Activated CD4-positive, alpha-beta T cell treated with anti-CD3 and anti-CD28 coated beads for 24 hours (primary cell): ENCODE measurements at places on chromosomes 1 and 21.

DNA sequence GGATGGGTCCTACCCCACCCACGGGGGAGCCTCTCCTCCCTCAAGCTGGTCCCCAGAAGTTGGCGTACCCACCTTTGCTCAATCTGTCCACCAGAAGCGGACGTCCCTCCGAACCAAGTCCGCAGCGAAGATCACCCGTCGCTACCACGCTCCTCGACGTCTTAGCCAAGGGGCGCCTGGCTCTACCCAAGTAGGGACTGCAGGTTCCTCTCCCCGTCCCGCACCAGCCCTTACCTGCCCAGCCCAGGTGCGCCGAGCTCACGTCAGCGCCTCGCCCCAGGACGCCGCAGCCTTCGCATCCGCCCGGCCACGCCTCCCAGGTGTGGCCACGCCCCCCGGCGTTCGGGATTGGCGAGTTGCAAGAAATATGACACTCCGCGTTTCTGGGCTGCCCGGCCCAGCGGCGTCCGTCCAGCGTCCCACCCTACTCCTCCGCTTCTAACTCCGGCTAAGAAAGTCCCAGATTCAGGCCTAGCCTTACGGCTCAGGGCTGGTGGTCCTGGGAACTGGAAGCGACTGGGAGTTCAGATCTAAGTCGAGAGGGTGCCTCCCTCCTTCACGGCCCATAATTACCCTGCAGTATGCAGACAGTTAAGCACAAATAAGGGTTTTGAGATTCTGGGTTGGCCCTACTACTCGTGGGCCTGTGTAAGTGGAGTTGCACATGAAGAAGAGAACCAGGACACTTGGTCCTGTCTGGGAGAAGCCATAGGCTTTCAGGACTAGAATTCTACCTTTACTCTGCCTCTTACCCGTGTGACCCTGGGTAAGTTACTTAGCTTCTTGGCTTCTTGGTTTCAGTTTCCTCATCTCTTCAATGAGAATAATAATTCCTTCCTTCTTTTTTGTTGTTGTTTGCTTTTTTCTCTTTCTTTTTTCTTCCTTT, at the start of gene IRF6:
Gene IRF6 (minus strand): TSS at position 268 of the 886 bp plus-strand sequence. CDS start 4,729 bp downstream, outside the sequence.
- DNase-seq = peak; percentile 49

DNA sequence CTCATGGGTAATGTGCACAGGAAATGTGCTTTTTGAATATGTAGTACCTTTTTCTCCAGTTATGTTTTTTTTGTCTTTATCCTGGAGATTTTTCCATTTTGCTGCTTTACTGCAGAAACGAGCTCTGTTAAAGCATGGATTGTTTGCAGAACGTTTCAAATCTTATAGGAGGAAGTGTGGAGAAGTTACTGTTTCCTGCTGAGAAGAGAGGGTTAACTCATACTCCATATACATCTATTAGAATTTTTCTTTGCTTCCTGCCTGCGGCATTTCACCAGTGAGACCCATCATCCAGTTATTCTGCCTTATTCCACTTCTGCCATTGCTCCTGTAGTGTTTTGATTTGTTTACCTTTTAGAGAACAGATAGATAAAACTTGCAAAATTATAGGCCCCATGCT, 2.0 kb downstream of the RPRD2 start:
- no peak for DNase-seq

DNA sequence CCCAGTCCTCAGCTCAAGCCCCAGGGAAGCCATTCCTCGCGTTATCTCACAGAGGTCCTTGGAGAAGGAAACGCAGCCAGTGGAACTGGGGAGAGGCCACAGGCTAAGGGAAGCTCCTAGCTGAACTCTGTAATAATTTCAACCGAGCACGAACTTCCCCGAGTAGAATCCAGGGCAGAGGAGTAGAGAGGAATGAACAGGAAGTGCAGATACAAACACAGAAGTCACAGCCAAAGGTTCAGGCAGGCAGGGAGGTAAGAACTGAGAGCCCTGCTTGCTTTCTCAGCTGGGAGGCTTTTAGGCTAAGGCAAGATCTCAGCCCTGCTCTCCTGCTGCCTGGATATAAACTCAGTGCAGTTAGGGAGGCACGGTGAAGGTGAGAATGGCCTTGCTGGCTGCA, 23.7 kb downstream of the WARS2 start:
- DNase-seq = no peak

DNA sequence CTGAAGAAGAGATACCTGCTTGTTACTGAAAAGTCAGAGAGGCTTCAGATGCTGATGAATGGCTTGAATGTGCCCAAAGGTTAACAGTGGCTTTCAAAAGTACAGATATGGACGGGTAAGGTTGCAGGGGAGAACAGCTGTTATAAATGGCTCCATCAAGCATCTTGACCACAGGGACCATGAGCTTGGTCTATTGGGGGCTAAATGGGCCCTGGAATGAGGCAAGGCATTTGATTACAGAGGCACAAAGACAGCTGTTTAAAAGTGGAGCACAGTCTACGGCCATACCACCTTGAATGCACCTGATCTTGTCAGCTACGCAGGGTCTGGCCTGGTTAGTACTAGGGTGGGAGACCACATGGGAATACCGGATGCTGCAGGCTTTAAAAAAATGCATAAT, 48.3 kb downstream of the C1orf198 start:
- DNase-seq = no peak

DNA sequence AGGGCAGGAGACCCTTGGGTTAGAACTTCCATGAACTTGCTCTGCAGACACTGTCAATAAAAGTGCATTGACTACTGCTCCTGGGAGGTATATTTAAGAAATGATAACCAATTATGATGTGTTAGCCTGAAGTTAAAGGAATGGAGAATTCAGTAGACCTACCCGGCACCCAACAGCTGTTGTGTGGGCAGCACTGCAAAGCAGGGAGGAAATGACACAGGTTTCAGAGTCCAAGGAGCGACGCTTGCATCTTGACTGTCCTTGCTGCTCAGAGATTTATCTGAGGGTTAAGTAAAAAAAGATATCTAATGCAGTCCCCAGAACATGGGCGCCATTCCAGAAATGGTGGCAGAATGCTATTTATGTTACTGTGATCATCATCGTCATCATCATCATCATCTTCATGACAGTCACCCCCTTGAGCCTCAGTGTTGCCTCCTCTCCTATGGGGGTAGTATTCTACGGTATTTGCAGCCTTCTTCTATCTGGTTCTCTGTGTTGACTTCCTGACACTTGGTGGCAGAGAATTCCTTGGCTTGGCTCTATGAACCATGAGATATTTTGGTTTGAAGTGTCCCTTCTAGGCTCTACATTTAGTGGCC, 225.9 kb downstream of the KAZN start:
- DNase-seq = no peak

- no peak for DNase-seq
Measured at GRCh38 chr1:7389201-7389905, 381.7 kb upstream of the VAMP3 start.

DNA sequence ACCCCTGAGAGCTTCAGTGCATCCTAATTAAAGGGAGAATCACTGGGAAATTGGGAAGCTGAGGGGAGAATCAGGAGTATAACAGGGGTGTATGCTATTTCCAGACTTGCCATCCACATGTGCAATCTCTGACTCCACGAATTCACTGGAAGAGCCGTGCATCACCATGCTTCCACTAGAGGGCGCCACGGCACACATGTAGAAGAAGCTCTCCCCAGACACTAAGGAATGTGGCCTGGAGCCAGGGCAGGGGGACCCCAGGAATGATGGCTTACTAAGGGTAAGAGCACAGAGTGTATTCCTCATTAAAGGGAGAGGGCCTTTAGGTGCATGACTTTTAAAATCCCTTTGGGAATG, 81.5 kb downstream of the ABCA4 start:
- DNase-seq = peak; percentile 54

- DNase-seq = no peak
Measured at GRCh38 chr1:35539824-35540261, 17.4 kb downstream of the KIAA0319L start.

- no peak for DNase-seq
Measured at GRCh38 chr1:117275055-117275454, 64.3 kb upstream of the VTCN1 start.

DNA sequence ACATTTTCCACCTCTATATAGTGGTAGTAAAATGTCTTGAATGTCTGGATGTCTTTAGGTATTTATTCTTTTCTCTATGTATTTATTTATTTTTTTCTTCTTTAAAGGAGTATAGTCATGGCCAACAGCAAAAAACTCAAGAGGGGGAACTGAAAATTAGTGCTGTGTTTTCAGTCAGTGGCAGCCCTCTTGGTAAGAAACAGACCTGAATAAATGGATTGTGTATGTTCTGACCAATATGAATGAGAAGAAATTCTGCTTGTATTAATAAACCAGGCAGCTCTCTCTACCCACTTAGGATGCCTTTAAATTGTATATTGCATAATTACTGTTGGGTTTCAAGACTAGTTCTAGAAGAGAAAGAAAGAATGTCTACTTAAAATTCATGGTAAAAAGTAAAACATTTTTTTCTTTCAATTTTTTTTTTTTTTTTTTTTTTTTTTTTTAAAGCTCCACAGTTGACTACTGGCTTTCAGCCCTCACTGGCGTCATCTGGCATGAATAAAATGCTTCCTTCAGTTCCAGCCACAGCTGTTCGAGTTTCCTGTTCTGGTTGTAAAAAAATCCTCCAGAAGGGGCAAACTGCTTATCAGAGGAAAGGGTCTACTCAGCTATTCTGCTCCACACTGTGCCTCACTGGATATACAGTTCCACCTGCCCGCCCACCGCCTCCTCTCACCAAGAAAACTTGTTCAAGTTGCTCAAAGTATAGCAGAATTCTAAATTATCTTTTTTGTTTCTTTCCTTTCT, 101.6 kb downstream of the ZMYM4 start:
- no peak for DNase-seq

- no peak for DNase-seq
Measured at GRCh38 chr1:34610063-34610462, 144.8 kb upstream of the GJB5 start.

DNA sequence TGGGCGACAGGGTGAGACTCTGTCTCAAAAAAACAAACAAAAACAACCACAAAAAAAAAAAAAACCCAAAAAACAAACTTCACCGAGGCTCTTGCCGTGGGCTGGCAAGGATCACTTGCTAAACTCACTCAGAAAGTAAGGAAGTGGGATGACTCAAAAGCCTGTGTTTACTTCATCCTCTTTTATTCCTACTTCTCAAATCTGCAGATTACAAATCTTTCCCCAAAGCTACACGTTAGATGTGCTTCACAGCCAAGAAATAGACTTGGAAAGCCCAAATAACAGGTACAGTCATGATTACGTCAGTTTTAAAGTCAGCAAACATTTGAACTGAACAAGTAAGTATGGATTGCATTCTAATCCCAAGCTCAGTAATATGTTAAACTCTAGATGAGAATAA, 359.3 kb downstream of the ADGRL2 start:
- no peak for DNase-seq

GRCh38 chr21:44454747-44455523, at the start of gene LRRC3:
Gene LRRC3 (plus strand): TSS chr21:44455510. CDS start chr21:44456645, 1,135 bp downstream.
- DNase-seq = peak; percentile 70

- DNase-seq = no peak
Measured at GRCh38 chr1:213651077-213651476, 336.7 kb upstream of the PROX1 start.

- no peak for DNase-seq
Measured at GRCh38 chr21:43981871-43982210, 30.3 kb upstream of the TRAPPC10 start.

DNA sequence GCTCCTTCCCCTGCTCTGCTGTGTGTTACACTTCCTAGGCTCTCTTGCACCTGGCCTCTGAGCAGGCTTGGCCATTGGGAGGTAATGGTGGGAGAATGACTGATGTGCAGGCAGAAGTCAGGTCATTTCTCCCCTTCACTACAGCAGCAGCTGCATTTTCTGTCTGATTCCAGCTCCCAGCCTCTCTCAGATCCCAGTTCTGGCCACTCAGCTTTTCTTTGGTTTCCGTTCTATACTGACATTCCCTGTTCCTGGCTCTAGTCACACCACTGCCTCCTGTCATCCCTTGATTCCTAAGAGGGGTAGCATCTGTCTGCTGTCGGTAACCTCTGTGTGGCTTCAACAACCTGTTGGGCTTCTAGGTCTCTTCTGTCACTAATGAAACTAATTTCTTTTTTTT, 127.7 kb upstream of the HOOK1 start:
- DNase-seq = no peak

DNA sequence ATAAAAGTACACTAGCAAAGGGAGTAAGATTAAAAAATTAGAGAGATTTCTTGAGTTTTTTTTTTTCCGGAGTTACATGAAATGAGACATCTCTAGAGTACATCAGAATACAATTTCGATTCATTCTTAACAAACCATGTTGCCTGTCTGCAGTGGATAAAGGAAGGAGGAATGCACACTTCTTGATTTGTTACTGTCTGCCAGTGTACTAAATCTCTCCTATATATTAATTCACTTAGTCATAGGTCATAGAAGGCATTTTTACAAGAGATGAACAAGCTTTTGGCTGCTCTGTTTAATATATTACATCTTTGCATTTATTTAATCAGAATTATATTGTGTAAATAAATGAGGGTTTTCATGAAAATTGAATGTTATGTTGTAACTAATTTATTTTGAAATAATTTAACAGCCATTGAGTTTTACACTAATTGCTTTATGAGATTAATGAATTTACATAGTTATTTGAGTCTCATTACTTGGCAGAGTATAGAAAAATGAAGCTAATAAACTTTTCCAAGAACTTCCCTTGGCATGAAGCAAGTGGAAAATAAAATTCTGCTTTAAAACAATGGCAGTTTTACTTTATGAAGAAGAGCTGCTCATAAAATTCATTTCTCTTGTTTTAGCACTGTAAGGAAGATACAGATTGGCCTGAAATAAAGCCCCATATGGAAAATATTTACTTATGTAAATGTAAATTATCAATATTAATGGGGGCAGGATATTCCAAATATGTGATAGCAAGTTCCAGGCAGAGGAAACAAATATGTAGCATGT, 1284.7 kb downstream of the BRINP3 start:
- DNase-seq = no peak
